ENCODE measurements at places on chromosomes 16 and 17. TPM values are rescaled to one million over a fixed set of nuclear protein-coding genes. Genes with fewer than 3 reads are reported as not detected.

- DNase-seq = no peak
These were observed 56.4 kb upstream of the SLC25A19 start for GRCh38 chr17:75345514-75346167.

DNA sequence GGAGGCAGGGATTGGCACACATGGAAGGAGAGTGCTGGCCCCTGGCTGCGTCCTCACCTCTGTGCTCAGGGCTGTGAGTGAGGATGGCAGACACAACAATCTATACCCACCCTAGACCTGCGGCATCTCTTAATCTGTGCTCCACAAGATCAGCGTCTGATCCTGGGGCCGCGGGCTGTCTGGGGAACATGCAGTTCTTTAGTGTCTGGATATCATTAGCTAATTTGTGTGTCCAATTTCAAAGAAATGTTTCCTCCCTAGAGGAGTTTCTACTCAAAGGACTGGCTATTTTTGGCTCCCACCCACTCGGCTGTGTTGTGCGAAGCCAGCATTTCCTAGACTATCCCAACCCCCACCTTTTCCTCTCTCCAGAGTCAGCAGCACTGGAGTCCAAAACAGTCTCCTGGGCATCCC, 93.8 kb downstream of the GRIN2A start:
- no peak for DNase-seq

GRCh38 chr17:81659038-81659437, 2.7 kb upstream of the PDE6G start:
- DNase-seq = no peak

The GGT6 gene
- total RNA-seq = 34.0 TPM

GRCh38 chr17:58052407-58052806, 30.8 kb upstream of the DYNLL2 start:
- DNase-seq = no peak

All from pancreas (tissue), 10 donors.